Urothelium cell line (cell line): ENCODE measurements at places on chromosomes 1 and 21.
A peak's percentile ranks its signal among the peaks of the same experiment; 100 is the strongest.

GRCh38 chr1:47388030-47388890 lies 27.8 kb upstream of the FOXE3 start:
- DNase-seq = no peak

DNA sequence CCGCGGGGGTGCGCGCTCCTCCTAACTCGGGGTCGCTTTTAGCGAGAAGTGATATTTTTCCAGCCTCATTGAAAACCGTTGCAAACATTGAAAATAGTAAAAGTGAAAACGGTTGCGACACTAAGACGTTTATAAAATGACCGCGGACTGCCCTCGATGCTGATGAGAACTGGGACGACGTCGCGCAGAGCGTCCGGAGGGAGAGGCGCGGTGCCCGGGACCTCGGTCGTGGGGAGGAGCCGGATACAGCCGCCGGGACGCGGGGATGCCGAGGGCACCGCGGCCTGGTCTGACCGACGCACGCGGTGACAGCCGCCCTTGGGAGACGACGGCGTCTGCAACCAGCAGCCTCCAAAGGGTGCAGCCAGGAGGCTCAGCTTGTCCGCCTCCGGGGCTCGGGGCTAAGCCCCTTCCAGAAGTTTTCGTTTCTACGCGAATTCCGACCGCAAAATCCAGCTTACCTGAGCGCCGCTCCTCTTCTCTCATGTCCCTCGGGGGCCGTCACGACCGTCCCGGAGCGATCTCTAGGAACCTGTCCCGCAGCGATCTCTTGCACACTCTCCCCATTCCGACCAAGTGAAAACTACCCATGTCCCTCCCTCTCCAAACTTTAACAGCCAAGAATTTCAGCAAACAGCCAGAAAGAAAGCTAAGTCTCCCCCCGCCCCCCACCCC lies 144.4 kb upstream of the ETS2 start:
- peak; percentile 14 for DNase-seq

DNA sequence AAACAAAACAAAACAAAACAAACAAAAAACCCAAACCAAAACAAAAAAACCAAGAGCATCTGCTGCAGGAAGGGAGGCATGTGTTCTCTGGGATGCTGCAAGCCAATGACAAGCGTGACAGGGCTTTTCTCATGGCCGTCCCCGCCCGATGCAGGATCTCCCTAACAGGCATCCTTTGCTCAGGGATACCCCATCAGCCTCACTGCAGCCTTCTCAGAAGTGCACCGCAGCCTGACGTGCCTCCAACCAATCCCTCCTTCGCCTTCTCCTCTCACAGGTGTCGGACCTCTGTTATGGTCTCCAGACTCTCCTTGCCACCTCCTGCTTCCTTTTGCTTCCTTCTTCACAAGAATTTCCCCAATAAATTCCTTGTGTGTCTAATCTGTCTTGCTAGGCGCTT lies 147.2 kb downstream of the PCP4 start:
- no peak for DNase-seq

DNA sequence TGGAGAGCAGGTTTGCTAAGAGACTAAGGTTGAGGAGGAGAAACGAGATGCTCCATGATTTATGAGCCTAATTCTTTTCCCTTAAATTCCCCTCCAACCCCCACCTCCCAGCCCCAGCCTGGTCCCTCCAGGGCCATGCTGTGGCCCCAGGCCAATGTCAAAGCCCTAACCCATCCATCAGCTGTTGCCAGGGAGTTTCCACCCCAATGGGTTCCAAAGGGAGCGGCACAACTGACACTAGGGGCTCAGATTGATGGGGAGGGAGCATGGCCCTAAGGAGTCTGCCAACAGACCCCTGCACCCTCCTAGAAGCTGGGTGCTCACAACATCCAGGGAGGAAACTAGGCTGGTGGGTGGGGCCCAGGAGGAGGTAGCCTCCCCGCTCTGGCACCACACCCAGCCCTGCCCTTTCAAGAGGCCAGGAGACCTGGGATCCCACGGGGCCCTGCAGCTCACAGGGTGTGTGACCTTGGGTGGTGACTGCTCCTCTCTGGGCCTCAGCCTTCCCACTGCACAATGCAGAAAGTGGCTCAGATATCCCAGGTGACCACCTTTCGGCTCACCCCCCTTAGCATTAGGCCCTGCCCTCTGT lies 12.9 kb downstream of the AHDC1 start:
- no peak for DNase-seq

GRCh38 chr1:212161231-212161781 lies 123.9 kb upstream of the PPP2R5A start:
- peak; percentile 80 for DNase-seq

- no peak for DNase-seq
These were observed 246.2 kb upstream of the ADGRL2 start for GRCh38 chr1:81554534-81554933.

DNA sequence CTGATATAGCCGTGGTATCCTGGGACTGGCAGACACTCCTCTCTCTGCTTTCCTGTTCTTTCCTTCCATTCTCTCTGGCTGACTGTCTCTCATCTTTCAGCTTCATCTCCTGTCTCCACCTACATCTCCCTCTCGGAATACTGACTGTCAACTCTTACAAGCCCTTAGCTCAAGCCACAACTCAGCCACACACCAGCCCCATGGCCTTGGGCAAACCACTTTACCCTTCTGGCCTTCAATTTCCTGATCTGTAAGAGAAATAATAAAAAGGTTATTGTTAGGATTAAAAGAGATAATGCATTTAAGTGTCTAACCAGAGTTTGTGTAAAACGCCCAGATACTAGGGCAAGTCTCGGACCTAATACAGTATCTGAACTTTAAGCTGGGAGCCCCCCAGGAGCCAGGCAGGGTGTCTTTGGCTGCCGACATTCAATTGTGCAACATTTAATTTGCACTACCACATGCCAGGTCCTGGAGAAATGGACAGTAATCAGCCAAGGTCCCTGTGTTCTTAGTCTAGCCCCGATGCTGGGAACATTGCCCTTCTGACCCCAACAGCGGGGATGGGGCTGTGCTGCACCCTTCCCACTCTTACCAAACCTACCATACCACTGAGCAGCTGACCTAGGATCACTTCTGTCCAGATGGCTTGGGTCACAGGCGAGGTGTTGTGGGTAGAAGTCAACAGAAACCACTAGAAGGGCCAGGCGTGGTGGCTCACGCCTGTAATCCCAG lies 5.1 kb downstream of the ECHDC2 start:
- DNase-seq = no peak

DNA sequence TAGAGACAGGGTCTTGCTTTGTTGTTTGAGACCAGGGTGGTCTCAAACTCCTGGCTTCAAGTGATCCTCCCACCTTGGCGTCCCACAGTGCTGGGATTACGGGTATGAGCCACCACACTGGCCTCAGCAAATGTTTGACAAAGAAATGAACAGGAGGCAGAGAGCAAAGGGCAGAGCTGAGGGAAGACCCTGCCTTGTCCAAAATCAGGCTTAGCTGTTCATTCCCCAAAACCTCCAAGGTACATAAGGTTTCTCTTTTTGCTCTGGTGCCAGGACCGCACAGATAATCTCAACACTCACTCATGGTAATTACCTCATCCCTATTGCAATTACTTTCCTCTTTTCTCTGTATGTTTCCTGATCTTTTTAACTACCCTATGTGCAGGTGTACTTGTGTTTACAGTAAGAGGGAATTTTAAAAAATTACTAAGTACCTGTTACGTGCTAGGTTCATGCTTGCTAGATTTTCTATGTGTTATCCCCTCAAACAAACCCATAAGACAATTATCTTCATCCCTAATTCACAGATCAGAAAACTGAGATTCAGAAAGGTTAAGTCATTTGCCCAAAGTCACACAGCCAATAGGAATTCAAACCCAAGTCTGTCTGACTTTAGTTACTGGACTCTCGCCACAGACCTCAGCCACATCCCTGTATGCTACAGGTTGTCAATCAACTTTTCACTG lies 11.5 kb downstream of the ASAP3 start:
- DNase-seq = no peak

- no peak for DNase-seq
These were observed 19.1 kb upstream of the CD101 start for GRCh38 chr1:116982319-116983004.
